Kidney (tissue), 22 donors: ENCODE measurements at places on chromosomes 16 and 17. TPM values are rescaled to one million over a fixed set of nuclear protein-coding genes. Genes with fewer than 3 reads are reported as not detected.

GRCh38 chr16:74253161-74253938 is 43.3 kb upstream of the PSMD7 start:
- DNase-seq, result no peak
- H3K4me3 ChIP-seq, result no peak overlapping the region
- no peak overlapping the region for H3K27ac ChIP-seq

GRCh38 chr17:35752471-35752870 is 568 bp downstream of the GAS2L2 start:
- no peak overlapping the region for H3K27ac ChIP-seq
- DNase-seq, result no peak
- no peaks in the 10 kb centered on the region for H3K4me1 ChIP-seq
- H3K4me3 ChIP-seq, result no peak overlapping the region
- no peaks in the 10 kb centered on the region for H3K36me3 ChIP-seq
- peaks cover 2% of the 10 kb centered on the region for H3K27me3 ChIP-seq

TMIGD1 gene
- total RNA-seq, result not detected

- H3K4me1 ChIP-seq, result no peaks in the 10 kb centered on the region
- H3K27me3 ChIP-seq, result no peaks in the 10 kb centered on the region
- H3K27ac ChIP-seq, result no peak overlapping the region
- no peaks in the 10 kb centered on the region for H3K36me3 ChIP-seq
Measured at GRCh38 chr17:27808628-27809027, 8.3 kb upstream of the NOS2 start.

ALOX15 gene
- total RNA-seq, result not detected

OXLD1 gene
- total RNA-seq, result 28.2 TPM

DNA sequence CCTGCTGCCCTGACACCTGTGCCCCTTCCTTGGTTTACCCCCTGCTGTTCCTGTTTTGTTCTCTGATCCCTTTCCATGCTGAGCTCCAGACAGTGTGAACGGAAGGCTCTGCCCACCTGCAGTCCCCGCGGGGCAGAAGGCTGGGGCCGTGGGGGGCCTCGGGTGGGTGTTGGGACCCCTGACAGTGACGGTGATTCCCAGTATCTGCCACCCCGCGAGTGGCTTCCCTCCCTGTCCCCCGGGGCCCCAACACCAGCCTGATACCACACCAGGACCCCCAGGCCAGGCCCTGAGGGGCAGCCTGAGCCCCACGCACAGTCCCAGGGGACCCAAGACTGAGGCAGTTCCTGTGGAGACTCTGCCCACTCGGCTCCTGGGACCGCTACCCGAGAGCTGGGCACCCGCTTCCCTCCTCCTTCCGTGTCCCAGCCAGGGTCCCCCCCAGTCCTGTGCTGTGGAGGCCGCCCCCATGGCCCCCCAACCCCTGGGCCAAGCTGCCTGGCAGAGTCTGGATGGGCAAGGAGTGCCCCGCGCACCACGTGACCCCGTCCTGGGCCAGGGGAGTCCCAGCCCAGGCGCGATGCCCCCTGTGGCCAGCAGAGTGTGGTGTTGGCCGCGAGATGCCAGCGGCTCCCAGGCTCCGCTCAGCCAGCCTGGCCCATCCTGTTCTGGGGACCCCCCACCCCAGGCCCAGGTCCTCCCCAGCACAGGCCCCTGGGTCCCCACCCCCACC is 10.0 kb upstream of the C1QTNF8 start:
- no peak overlapping the region for H3K27ac ChIP-seq

DNA sequence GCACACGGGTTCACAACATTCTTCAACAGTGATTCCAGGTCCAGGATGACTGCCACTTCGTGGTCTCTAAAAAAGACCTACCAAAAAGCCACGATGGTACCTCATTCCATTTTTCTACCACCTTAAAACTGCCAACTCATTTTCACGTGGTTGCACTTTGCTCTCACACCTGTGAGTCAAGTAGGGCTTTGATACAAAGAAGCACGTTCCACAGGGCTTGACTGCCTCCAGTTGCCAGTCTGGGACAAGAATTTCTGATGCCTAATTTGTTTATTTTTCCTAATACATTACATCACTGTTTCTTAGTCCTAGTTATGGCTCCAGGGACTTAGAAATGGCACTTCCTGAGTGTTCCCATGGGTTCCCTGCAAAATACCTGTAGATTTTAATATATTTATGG is 911.6 kb upstream of the EEF2KMT start:
- no peak overlapping the region for H3K27ac ChIP-seq
- no peak overlapping the region for H3K4me3 ChIP-seq
- DNase-seq, result no peak

DNA sequence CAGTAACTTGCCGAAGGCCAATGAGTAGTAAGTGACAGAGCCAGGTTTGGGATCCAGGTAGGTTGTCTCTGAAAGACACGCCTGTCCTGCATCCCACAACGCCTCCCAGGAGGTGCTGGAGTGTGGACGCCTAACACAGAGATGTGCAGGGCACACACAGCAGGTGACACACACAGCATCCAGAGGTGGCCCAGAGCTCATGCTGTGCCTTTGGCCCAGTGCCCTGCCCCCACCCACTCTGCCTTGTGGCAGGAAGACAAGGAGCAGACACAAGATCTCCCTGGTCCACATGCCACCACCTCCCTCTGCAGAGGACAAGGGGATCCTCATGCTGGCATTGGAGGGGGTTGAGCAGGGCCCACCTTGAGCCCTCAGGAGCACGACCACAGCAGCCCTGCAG is 14.7 kb upstream of the STH start:
- H3K27ac ChIP-seq, result no peak overlapping the region
- H3K4me3 ChIP-seq, result no peak overlapping the region
- no peaks in the 10 kb centered on the region for H3K4me1 ChIP-seq
- no peaks in the 10 kb centered on the region for H3K27me3 ChIP-seq
- no peak for DNase-seq

SCO1 gene
- total RNA-seq, result 27.0 TPM

DNA sequence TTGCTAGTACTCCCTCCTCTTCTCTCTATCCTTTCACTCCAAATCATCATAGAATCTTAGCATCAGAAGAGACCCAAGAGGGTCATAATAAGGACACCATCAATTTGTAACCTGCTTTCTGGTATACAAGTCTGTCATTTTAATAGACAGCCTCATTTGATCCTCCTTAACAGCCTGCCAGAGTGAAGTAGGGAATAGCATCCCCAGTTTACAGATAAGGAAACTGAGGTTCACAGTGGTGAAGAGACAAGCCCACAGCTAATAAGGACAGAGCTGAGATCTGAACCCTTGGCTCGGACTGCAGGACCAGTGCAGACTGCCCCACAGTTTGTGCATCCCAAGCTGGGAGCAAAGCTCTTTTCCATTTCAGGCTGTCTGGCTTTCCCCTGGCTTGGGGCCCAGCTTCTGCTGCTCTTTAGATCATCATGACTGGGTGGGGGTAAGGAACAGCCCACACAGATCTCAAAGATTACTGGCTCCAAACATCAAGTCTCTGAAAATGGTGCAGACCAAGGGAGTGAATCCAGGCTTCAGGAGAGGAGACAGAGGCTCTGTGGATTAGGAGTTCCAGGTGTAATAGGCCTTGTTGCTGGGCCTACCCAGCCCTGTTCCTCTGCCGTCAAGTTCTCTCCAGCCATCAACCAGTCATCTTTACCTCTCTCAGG is 10.3 kb upstream of the IGFBP4 start:
- no peaks in the 10 kb centered on the region for H3K4me1 ChIP-seq
- H3K27ac ChIP-seq, result no peak overlapping the region
- H3K36me3 ChIP-seq, result no peaks in the 10 kb centered on the region
- H3K27me3 ChIP-seq, result no peaks in the 10 kb centered on the region
- no peak overlapping the region for H3K4me3 ChIP-seq

- H3K4me1 ChIP-seq, result no peaks in the 10 kb centered on the region
- peak; percentile 81 for DNase-seq
- H3K27ac ChIP-seq, result no peak overlapping the region
- H3K4me3 ChIP-seq, result no peak overlapping the region
- H3K36me3 ChIP-seq, result no peaks in the 10 kb centered on the region
- H3K27me3 ChIP-seq, result no peaks in the 10 kb centered on the region
Measured at GRCh38 chr16:117379-118365, 20.8 kb downstream of the NPRL3 start.

- no peak overlapping the region for H3K4me3 ChIP-seq
- no peak overlapping the region for H3K27ac ChIP-seq
- H3K4me1 ChIP-seq, result no peaks in the 10 kb centered on the region
- H3K36me3 ChIP-seq, result peaks cover 29% of the 10 kb centered on the region
Measured at GRCh38 chr16:68355447-68356248, 44.8 kb downstream of the PRMT7 start.

- H3K27me3 ChIP-seq, result no peaks in the 10 kb centered on the region
- H3K36me3 ChIP-seq, result no peaks in the 10 kb centered on the region
- no peak for DNase-seq
- no peak overlapping the region for H3K27ac ChIP-seq
Measured at GRCh38 chr16:31265329-31266245, 5.8 kb downstream of the ITGAM start.

GRCh38 chr17:46785696-46786095 is 32.8 kb downstream of the WNT3 start:
- H3K27me3 ChIP-seq, result no peaks in the 10 kb centered on the region
- no peaks in the 10 kb centered on the region for H3K36me3 ChIP-seq
- no peaks in the 10 kb centered on the region for H3K4me1 ChIP-seq
- DNase-seq, result no peak

- no peaks in the 10 kb centered on the region for H3K27me3 ChIP-seq
- no peak for DNase-seq
- no peak overlapping the region for H3K27ac ChIP-seq
- H3K36me3 ChIP-seq, result no peaks in the 10 kb centered on the region
- H3K4me1 ChIP-seq, result no peaks in the 10 kb centered on the region
Measured at GRCh38 chr16:82134846-82135245, 35.2 kb downstream of the MPHOSPH6 start.

DNA sequence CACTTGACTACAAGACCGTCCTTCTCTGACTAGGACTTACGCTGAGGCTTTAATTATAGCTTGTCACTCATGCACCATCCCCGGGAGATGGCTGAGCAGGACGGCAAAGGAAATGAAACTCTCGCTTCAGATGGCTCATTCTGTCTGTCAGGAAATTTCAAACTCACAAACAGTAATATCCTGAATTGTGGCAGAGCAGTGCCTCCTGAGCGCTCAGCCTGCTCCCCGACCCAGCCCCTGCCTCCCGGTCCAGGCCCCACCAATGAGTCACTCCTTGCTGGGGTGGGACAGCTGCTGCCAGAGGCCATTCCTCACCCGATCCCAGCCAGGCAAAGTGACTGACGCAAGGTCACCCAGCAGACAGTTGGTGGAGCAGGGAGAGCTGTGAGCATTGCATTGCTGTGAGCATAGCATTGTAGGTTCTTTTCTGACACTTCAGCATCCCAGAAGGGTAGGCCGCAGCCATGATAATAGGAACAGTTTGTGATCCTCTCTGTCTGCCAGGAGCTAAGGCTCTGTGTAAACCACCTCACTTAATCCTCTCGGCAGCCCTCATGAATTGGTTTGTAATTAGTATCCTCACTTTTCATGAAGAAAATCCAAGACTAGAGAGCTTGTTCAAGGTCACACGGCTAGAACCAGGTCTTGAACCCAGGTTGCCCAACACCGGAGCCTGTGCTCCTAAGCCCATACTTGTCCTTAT is 20.9 kb downstream of the CCDC182 start:
- peaks cover 20% of the 10 kb centered on the region for H3K4me1 ChIP-seq
- H3K27me3 ChIP-seq, result no peaks in the 10 kb centered on the region
- no peak overlapping the region for H3K4me3 ChIP-seq

DNA sequence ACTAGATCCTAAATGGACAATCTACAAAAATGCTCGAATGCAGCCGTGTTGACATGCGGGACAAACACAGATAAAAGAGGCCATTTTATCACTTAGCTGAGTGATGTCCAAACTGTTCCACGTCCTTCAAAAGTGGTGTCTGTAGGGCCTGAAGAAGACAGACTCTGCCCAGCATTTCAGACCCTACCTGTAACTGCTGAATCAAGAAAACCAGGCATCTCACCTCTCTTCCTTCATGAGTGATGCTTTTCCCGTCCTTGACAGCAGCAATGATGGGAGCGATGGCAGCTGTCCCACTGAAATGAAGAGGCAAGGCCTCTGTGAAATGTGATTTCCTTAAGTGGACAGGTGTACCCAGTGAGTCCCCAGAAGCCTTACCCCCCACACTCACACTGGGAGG is 12.3 kb downstream of the ELAC2 start:
- peaks cover 28% of the 10 kb centered on the region for H3K36me3 ChIP-seq
- H3K27me3 ChIP-seq, result no peaks in the 10 kb centered on the region
- no peak overlapping the region for H3K4me3 ChIP-seq
- H3K4me1 ChIP-seq, result peaks cover 3% of the 10 kb centered on the region
- H3K27ac ChIP-seq, result no peak overlapping the region

- no peak overlapping the region for H3K4me3 ChIP-seq
- no peak overlapping the region for H3K27ac ChIP-seq
- H3K27me3 ChIP-seq, result peaks cover under 1% of the 10 kb centered on the region
- H3K4me1 ChIP-seq, result no peaks in the 10 kb centered on the region
- DNase-seq, result no peak
- no peaks in the 10 kb centered on the region for H3K36me3 ChIP-seq
Measured at GRCh38 chr16:78647019-78647418, 547.6 kb downstream of the WWOX start.

GRCh38 chr17:61409301-61410112 is 9.9 kb downstream of the TBX2 start:
- peaks cover 10% of the 10 kb centered on the region for H3K36me3 ChIP-seq
- peak; percentile 90 for DNase-seq
- peak overlapping the region; percentile 94 for H3K27ac ChIP-seq
- H3K27me3 ChIP-seq, result peaks cover 10% of the 10 kb centered on the region

- peaks cover 17% of the 10 kb centered on the region for H3K4me1 ChIP-seq
- H3K27me3 ChIP-seq, result no peaks in the 10 kb centered on the region
- peak overlapping the region; percentile 18 for H3K27ac ChIP-seq
- H3K4me3 ChIP-seq, result no peak overlapping the region
Measured at GRCh38 chr16:27317320-27317719, 3.5 kb downstream of the IL4R start.

DNA sequence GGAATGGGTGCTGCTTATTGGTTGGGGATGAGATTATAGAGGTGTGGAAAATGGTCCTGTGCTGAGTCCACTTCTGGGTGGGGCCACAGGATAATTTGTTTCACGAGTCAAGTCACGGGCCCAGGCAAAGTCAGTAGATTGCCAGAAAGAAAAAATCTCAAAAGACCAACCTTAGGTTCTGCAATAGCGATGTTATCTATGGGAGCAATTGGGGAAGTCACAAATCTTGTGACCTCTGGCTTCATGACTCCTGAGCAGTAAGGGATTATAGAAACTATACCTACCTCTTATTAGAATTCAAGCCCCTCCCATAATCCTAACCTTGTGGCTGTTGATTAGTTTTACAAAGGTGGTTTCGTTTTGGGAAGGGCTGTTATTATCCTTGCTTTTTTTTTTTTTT is 31.4 kb downstream of the WWP2 start:
- peaks cover 7% of the 10 kb centered on the region for H3K36me3 ChIP-seq
- no peak for DNase-seq
- H3K27ac ChIP-seq, result no peak overlapping the region
- H3K27me3 ChIP-seq, result no peaks in the 10 kb centered on the region
- peaks cover 3% of the 10 kb centered on the region for H3K4me1 ChIP-seq

GPT2 gene
- 6.5 TPM for total RNA-seq

DNA sequence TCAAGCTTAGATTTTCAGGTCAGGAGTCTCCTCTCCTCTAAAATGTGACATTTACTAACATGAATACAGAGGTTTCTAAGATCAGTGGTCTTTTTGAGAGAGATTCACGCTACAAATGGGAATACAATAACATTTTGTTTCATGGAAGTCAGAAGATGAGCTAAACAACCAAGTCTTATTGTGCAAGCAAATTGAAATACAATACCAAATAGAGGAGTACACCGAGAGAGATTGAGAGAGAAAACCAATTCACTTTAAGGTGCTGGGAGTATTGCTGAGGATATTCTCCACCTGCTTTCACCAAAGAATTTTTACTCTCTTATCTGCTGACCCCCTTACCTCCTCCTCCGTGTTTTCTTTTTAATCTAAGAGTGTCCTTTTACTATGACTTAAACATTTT is 11.5 kb downstream of the VEZF1 start:
- H3K36me3 ChIP-seq, result peaks cover 6% of the 10 kb centered on the region
- H3K4me3 ChIP-seq, result no peak overlapping the region
- H3K4me1 ChIP-seq, result peaks cover 7% of the 10 kb centered on the region
- no peak overlapping the region for H3K27ac ChIP-seq

CNP gene
- total RNA-seq, result 87.5 TPM
